ENCODE measurements at places on chromosomes 11 and 22. TPM values are rescaled to one million over a fixed set of nuclear protein-coding genes. Genes with fewer than 3 reads are reported as not detected.

The APOA4 gene
- total RNA-seq = not detected

The SLC16A8 gene
- total RNA-seq = not detected

The CHRNA10 gene
- total RNA-seq = 0.18 TPM

The SPA17 gene
- total RNA-seq = 22.4 TPM

The MMP1 gene
- total RNA-seq = 2.8 TPM

The KCTD14 gene
- total RNA-seq = not detected

The OR8A1 gene
- not detected for total RNA-seq

The TMEM191C gene
- total RNA-seq = not detected

The OR8D4 gene
- not detected for total RNA-seq

The RPS6KB2 gene
- 51.3 TPM for total RNA-seq

The SYT9 gene
- total RNA-seq = 0.06 TPM

The CHRM1 gene
- not detected for total RNA-seq

The RASSF10 gene
- total RNA-seq = not detected

The OR51I1 gene
- total RNA-seq = not detected

The RAB36 gene
- total RNA-seq = 3.0 TPM

The TMPRSS6 gene
- not detected for total RNA-seq

The MUC5AC gene
- not detected for total RNA-seq

The NXPE4 gene
- total RNA-seq = not detected

The EHD1 gene
- total RNA-seq = 14.2 TPM

The FBLN1 gene
- 1.0 TPM for total RNA-seq

The C11orf97 gene
- not detected for total RNA-seq

The POU2AF1 gene
- total RNA-seq = not detected

The SEZ6L gene
- not detected for total RNA-seq

The IFTAP gene
- 68.2 TPM for total RNA-seq
